ENCODE measurements at places on chromosomes 7 and 10.
A peak's percentile ranks its signal among the peaks of the same experiment; 100 is the strongest.

DNA sequence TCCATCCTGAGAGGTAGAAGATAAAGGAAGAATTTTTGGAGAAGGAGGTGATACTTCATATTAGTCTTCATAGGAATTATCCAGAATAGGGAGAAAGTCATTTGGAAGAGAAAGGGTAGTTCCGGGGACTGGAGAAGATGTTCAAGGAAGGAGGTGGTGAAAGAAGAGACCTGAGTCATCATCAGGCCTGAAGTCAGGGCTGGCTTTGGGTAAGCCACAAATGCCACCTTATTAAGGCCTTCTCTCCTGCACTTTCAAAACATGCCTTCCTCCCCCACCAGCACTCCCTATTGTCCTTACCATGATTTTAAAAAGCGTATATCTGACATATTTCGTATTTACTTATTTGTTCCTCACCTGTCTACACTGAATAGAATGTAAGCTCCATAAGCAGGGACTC is 112.2 kb upstream of the LRGUK start:
- DNase-seq = no peak

DNA sequence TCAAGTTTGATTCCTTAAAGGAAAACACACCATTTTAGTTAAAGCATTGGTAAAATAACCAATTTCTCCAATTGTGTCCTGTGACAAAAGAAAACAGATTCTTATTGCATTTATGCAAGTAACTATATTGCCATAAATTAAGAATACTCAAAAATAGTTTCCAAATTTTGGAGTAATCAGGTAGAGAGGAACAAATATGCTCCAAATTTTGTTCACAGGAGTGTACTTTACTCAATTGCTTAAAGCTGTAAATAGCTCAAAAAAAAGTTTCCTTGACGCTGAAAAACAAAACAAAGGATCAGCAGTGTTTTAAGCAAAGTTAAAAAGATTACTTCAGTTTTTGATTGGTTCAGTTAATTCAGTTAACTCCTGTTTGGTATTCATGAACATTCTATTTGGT is 52.2 kb upstream of the INHBA start:
- DNase-seq = no peak

DNA sequence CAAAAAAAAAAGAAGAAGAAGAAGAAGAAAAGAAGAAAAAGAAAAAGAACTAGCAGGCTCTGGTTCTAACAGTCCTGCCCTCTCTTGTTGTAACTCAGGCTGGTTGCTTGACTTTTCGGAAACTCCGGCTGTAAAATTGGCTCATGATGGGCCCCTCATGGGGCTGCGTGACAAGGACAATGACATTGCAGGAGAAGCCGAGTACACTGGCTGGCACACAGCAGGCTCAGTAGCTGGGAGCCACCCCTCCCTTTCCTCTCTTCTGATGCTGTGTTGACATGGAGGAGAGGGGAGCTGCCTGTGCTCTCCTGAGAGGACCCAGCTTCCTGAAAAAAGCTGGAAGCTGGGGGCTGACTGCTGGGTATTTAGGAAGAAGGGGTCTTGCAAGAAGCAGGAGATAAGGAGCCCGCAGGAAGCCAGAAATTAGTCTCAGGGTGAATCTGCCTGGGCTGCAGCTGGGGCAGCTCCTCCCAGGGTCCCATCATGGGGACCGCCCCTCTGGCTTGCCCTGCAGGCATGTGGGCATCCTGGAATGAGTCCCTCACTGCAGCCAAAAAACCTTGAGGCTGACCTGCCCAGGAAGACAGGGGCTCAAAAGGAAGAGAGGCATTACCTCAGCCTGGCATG is 14.6 kb upstream of the GPR26 start:
- no peak for DNase-seq

- DNase-seq = no peak
Measured at GRCh38 chr10:29353887-29354561, 65.2 kb downstream of the LYZL1 start.

DNA sequence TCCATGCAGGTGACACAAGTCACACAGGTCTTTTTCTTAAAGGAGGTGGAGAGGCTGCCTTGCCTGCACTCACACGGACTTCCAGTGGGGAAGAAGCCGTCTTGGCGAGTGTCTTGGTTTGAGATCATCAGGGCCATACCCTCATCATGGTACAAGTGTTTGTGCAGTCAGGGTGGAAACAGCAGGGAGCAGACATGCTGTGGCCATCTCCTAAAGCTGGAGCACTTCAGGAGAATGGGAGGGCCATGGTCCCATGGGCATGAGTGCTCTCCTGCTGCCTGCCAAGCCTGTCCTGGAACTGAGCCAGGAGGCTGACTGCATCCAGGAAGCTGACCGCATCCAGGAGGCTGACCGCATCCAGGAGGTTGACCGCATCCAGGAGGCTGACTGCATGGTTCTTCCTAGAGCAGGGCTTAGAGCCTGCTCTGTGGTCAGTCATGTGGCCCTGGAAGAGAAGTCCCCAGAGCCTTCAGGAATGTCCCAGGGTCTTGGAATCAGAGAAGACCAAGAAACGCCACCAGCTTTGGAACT is 98.4 kb downstream of the ADARB2 start:
- no peak for DNase-seq

DNA sequence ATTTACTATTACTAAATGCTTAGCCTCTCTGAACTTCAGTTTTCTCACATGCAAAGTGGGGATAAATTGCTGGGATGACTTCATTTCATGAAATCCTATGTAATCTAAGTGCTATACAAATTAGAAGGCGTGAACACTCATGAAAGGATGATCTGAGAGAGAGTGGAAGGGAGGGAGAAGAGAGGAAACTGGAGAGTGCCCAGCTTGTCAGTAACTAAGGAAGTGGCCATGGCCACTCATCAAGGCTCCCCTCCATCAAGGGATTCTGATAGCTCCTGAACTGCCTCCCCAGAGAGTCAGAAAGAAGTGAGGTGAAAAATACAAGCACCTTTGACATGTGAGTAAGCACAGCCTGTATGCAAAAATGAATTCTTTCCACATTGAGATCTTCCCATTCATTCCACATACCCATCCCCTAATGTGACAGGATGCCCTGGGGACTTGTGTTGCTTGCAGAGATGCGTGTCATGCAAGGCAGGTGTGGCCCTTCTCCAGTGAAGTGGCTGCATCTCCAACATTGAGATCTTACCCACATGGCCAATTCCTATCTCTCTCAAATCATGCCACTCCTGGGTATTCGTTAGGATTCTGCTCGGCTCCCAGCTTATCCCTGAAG is 76.5 kb upstream of the ITPRID1 start:
- DNase-seq = no peak

DNA sequence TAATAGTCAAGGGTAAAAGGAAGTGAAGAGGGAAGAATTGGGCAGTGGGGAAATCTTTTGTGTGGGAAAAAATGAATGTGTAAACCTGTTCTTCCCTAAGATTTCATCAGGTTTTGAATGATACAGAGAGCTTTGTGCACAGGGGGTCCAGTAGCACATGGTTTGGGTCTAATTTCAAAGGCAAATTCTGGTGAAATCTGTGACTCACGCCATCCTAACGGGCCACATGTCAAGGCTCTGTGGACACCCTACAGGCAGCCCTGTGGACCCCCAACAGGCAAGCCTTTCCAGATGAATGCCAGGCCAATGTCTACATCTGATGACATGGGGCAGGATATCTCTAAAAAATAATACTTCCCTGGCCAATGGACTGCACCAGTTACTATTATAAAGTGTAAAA is 309.8 kb downstream of the PARD3 start:
- DNase-seq = no peak

GRCh38 chr10:78849731-78850130 is 219.0 kb upstream of the ZMIZ1 start:
- DNase-seq = no peak

DNA sequence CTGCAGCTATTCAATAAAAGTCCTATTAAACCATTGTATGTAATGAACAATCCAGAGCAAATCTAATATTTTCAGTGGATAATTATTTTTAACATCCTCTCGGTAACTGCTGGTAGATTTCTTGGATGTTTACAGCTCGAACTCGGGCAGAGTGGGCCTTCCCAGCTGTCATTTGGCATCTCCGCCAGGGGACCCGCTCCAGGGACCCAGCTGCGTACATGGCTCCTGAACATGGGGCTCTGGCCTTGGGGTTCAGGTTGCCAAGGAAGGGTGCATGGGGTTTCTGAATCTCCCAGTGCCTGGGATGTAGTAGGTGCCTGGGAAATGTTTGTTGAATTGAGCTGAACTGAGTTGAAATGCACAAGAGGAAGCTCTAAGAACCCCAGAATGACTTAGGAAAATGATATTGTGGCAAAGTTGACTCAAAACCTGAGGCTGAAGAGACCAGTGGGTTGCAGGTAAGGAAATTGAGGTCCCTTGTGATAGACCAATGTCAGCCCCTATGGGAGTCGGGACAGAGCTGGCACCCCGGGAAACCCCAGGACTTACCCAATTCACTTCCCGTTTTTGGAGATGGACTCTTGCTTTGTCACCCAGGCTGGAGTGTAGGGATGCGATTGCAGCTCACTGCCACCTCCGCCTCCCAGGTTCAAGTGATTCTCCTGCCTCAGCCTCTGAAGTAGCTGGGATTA is 228.4 kb downstream of the CUX1 start:
- DNase-seq = no peak

DNA sequence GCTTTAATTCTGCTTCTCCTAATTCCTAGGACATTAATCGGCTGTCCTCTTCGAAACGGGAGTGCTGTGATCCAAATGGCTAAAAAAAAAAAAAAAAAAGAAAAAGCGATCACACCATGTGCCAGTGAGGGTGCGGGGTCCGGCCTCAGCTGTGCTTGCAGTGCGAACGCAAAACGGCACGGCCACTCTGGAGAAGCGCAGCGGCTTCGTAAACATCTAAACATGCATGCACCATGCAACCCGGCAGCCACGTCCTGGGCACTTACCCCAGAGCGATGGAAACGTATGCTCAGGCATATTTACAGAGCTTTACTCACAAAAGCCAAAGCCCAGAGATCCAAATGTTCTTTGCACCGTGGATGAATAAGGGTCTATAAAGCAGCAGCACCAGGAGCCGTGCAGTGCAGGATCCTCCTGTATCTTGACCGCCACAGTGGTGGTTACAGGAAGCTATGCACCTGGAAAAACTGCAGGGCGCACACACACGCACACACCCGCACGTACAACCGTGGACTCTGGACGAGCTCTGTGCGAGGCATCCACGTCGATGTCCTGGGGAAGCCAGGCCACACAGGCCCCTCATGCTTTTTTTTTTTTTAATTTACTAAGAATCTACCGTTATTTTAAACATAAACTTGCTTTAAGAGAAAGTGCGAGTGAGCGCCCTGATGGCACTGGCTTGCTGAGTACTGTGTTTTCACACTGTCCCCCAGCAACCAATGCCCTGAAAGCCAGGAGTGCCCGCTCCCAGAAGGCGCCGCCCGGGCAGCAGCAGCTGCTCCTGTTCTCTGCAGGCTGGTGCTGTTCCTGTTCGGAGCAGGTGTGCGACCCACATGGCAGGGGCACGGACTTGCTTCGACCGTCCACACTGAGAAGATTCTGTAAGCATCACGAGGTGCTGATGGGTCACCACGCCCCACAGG is 25.0 kb downstream of the GPER1 start:
- DNase-seq = no peak

- peak; percentile 93 for DNase-seq
Measured at GRCh38 chr7:27112955-27113949, 10.8 kb upstream of the HOXA2 start.

GRCh38 chr7:1175967-1176851 is 16.2 kb upstream of the ZFAND2A start:
- peak; percentile 73 for DNase-seq

GRCh38 chr7:38360776-38361175 is 87.3 kb upstream of the TARP start:
- no peak for DNase-seq

- DNase-seq = no peak
Measured at GRCh38 chr7:135175931-135176330, 5.4 kb upstream of the CYREN start.

DNA sequence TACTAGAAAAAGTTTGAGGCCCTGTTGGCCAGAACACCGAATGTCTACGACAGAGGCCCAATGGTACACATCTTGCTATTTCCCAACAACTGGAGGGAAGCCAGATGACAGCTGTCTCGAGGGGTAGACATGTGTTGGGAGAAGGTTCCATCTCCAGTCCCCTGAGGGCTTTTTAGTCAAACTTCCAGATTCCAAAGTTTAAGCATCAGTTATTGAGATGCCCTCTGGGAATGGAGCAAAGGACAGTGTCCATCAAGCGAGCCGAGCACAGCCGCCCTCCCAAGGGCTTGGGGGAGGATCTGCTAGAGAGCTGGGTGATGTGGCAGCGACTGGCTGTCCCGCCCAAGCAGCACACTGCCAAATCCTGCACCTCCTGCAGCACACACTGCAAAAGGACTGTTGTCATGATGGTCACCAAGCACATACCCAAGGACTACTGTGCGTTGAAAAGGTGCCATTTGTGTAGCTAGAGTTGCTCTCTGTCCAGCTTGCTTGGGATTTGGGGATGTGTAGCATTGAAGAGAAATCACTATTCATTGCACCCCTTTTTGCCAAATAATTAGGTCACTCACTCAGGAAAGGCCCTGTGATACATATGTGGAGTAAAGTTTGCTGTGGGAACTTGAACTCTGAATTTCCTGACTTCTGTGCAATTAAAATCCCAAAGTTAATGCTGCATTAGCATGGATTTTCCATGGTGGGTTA is 164.6 kb downstream of the TRIL start:
- DNase-seq = no peak

DNA sequence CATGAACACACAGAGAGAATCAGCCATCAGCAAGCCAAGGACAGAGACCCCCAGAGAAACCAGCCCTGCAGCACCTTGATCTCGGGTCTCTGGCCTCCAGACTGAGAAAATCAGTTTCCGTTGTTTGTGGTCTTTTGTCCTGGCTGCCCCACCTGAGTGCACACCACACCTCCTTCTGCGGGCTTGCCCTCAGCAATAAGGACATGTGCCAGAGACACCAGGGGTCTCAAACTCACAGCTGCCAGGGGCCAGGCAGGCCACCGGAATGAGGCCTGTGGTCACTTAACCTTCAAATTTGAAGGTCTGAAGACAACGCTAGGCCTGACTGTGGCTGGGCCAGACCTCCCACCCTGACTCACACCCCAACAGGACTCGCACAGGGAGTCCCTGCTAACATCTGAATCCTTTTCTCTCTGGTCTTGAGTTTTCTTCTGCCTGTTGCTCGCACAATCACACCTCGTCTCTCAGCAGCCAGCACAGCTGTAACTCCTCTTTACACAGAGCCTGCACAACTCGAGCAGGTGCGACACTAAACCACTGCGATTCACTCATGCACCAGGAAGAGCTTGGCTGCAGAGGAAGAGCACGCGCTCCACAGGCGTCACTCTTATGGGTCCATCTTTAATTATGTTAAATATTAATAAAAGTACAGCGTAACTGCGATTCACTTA is 86.2 kb downstream of the CHST15 start:
- no peak for DNase-seq

DNA sequence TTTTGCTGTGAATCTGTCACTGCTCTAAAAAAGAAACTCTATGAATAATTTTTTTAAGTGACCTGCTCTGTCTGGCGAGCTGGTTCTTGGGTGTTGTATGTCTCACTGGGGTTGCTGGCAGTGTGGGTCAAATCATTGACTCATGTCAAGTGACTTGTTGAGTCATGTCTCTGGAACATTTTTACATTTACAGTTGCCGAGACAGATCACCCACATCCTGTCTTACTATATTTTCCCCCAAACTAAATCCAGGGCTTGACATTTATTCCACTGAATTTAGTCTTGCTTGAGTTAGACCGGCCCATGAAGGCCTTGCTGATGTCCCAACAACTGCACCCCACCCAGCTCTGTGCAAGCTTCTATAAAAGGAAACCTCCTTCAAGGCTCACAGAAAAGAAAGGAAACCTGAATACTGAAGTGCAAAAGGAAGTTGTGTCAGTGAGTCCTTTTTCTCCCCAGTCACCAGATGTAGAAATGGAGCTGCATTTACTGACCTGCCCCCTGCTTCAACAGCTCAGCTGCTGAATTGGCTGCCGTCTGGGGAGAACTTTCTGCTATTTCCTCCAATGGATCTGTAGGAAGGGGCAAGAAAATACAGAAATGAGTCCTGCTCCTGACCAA is 290.3 kb downstream of the TNS3 start:
- DNase-seq = no peak
